ENCODE measurements at places on chromosomes 5 and 9.

GRCh38 chr5:33855396-33855795 lies 36.4 kb downstream of the ADAMTS12 start:
- DNase-seq: no peak

DNA sequence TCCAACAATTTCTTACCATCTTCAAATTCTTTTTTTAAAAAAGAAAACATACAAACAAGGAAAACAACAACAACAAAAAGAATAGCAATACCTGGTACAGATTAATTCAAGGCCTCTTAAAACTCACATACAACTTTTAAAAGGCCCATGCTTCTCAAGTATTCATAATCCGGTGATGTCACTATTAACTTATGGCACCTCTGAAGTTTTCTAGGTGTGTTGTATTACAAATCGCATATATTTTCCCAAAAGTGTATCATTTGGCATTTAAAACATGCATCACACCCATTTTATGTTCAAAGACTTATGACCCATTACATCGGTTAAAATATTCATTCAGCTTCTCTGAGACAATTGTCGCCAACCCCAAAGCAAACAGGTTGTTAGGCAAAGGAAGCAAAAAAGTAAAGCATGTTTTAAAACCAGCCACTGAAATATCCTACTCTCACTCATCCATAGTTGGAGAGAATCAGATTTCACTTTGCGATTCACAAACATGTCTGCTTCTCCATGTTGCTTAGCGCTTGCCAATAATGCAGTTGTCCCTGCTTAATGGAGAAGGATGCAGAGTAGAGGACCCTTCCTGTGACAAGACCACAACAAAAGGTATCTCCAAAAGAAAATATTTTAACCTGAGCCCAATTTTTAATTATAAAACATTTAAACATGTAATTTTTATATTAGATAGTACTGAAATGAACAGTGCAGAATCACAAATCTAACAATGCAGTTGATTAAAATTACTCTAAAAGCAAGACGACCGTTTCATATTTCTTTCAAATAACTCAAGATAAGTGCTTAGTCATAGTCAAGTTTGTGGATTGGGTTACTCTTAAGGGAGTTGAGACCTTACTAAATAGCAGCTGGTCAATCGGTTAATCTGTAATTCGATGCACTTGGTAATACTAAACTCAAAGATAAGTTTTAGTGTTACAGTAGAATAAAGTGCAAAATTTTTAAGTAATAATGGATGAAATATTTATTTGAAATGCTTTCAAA lies 1.6 kb downstream of the SKP1 start:
- no peak for DNase-seq

DNA sequence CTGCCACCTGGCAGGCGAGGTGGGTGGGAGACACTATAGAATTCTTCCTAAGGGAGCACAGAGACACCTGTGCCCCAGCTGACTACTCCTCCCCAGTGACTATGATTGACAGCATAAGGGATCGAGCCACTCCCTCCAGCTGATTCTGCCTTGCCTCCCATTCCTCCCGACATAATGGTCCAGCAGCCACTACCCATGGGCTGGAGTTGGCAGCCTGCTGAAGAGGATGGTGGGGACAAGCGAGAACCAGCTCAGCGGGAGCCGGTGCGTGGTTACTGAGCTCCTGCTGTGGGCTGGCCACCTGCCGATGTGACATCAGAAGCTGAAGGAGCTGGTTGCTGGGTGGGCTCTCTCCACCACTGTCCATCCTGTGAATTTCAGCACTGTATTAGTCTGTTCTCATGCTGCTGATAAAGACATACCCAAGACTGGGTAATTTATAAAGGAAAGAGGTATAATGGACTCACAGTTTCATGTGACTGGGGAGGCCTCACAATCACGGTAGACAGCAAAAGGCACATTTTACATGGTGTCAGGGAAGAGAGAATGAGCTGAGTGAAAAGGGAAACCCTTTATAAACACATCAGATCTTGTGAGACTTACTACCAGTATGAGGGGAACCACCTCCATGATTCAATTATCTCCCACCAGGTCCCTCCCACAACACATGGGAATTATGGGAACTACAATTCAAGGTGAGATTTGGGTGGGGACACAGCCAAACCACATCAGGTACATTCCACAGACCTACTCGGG lies 12.1 kb upstream of the NCS1 start:
- DNase-seq: no peak

GRCh38 chr9:134778841-134779411 lies 101.7 kb upstream of the FCN2 start:
- DNase-seq: no peak

GRCh38 chr5:178376921-178377582 lies 144.4 kb upstream of the PHYKPL start:
- DNase-seq: no peak

DNA sequence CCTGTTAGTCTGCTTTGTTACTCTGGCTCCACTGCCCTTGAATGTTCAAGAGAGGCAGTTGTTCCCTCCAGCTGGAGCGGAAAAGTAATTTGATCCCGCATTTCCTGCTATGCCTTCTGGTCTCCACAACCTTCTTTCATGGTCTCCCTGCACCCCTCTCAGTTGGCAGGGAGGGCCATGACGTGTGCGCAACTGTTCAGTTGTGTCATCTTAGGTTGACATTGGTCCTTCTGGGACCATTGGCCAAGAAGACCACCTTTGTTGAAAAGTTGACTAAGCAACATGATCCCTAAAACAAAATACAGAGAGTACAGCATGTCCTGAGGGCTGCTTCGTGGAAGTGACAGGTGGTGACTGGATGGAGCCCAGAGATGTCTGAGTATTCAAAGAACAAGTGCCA lies 192.5 kb upstream of the TUT7 start:
- DNase-seq: no peak

GRCh38 chr5:156942064-156942463 lies 21.0 kb downstream of the TIMD4 start:
- DNase-seq: no peak

DNA sequence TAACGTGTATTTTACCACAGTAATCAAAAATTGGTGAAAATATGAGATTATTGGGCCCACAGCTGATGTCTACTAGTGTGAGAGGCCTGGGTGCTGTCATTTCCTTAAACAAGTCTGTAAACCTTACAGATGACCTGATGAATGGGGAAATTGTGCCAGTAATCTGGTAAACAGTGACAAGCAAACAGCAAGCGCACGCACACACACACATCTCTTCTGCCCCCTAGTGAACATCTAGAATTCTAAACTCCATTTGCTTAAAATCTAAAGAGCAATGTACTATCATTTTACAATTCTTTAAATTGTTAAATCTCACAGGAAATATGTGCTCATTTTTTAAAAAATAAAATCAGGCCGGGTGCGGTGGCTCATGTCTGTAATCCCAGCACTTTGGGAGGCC lies 7.5 kb upstream of the RAPGEF1 start:
- DNase-seq: no peak

- DNase-seq: no peak
Measured at GRCh38 chr5:6840136-6840793, 127.0 kb downstream of the TENT4A start.

DNA sequence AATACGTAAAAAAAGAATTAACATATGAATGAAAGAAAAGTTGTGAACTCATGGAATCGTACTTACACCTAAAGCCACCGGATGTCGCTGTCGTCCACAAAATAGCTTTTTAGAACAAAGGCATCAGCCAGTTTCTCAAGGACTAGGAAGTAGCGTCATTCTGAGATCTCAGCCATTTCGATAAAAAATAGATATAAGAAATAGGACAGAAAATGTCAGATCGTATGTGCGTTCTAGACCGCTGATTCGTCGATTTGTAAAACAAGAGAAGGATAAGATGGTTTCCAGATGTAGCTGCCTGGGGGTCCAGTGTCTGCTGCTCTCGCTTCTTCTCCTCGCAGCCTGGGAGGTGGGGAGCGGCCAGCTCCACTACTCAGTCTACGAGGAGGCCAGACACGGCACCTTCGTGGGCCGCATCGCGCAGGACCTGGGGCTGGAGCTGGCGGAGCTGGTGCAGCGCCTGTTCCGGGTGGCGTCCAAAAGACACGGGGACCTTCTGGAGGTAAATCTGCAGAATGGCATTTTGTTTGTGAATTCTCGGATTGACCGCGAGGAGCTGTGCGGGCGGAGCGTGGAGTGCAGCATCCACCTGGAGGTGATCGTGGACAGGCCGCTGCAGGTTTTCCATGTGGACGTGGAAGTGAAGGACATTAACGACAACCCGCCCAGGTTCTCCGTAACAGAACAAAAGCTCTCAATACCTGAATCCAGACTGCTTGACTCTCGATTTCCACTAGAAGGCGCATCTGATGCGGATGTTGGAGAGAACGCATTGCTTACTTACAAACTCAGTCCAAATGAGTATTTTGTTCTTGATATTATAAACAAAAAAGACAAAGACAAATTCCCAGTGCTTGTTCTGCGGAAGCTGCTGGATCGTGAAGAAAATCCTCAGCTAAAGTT lies at the start of gene PCDHA10:
Gene PCDHA10, plus strand, starts transcription at position 126 of the 903 bp plus-strand sequence. Its CDS starts 152 bp downstream, at position 278.
- DNase-seq: no peak

DNA sequence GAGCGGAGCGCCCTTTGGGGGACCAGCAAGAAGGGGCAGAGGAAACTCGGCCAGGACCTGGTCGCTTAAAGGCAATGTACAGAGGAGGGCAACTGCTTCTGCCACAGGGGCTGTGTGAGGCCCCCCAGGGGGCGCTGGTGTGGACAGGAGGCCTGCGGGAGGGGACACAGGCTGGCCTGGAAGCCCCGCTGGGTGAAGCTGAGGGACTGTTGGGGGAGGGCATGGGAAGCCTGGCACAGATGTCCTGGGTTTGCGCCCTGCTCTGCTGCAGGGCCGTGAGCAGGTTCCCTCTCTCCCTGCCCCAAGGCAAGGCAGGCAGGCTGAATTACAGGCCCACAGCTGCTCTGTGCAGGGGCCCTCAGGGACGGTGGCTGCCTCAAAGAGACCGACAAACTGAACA lies 5.4 kb downstream of the MED22 start:
- DNase-seq: no peak

DNA sequence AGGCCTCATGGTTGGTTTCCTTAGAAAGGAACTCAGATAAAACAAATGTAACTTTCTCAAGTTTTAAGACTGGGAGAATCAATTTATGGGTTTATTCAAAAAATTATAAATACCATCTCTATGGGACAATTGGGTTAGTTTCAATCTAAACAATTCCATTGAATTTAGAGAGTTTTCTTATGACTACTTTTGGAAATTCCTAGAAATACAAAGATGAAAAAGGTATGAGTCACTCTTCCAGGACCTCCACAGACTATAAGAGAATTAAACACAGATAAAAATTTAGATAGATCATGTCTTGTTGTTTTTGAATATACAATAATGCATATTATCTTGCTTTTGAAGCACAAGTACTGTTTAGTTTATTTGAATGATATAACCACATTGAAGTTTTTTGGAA lies 188.7 kb downstream of the CHSY3 start:
- no peak for DNase-seq

- no peak for DNase-seq
Measured at GRCh38 chr5:127506616-127507015, 10.8 kb upstream of the PRRC1 start.

GRCh38 chr5:159163027-159163700 lies 46.2 kb downstream of the RNF145 start:
- DNase-seq: no peak

DNA sequence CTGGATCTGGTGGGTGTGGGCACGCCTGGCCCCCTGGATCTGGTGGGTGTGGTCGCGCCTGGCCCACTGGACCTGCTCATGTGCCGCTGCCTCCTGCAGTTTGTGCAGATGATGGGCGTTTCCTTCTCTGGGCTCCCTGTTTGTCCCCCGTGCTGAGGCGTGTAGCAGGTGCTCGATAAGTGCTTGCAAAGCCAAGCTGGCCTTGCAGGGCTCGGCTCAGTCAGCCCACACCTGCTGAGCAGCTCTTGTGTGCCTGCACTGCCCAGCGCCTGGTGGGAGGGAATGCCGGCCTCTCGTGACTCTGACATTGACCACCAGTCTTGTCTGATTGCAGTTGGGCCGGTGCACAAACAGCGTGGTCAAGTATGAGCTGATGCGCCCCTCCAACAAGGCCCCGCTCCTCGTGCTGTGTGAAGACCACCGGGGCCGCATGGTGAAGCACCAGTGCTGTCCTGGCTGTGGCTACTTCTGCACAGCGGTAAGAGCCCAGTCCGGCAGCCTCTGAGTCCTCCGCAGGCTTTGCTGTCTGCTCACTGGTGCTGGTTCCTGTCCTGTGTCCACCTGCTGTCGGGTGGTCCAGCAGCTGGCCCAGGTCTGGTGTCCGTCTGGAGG lies 102.7 kb upstream of the CACNA1B start:
- DNase-seq: no peak

DNA sequence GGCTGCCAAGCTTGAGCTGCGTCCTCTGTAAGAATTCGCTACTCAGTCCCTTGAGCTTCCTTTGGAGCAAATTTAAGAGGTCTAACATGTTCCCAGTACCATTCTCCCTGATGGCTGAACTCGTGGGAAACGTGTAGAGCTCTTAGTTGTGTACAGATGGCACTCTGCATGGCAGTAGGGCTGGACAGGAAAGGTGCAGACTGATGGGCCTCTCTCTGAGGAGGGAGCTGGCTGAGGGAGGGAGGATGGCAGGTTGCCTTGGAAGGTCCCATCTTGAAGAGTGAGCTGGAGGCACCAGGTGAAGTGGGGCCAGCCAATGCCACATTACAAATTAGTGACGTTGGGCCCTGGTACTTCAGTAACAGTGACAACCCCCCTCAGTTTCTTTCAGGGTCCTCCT lies 495.3 kb downstream of the CCDC171 start:
- no peak for DNase-seq

DNA sequence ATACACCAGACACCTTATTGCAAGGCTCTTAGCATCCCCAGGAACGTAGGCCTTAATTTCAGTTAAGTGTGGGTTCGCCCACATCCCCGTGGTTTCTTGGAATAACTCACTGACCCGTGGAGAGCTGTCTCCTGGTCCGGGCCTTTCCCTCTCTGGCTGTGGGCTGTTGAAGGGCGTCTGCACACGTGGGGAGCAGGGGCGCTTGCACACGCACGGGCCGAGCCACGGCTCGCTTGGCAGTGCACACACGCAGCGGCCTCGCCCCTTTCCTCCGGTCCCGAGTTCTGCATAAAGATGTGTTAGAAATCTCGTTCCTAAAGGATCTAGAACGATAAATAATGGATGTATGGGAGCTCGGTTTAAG lies 141.9 kb downstream of the PBX3 start:
- no peak for DNase-seq

DNA sequence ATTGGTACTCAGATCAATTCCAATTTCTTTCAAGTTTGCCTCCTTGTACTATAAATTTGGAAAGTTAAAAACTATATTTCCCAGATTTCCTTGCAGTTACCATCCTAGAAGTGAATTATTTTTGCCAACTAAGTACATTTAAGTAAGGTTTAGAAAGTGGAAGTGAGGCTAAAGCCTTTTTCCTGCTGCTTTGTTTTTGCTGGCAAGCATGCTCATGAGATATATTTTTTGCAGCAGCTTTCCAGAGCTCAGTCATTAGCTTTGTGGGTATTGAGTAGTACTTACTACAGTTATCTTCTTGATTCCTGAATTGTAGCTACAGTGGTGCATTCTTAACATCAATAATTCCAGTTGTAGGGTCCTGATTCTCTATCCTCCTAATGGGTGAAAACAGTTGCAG lies 3.5 kb upstream of the BTF3 start:
- DNase-seq: no peak

- DNase-seq: no peak
Measured at GRCh38 chr5:78076351-78076750, 218.1 kb downstream of the AP3B1 start.

GRCh38 chr9:112061152-112061740 lies 113.9 kb downstream of the SUSD1 start:
- DNase-seq: no peak

GRCh38 chr9:84141741-84142370 lies 161.3 kb downstream of the RMI1 start:
- DNase-seq: no peak

GRCh38 chr9:85178474-85178873 lies 508.9 kb downstream of the NTRK2 start:
- DNase-seq: no peak

GRCh38 chr5:148827723-148828122 lies 1.3 kb downstream of the ADRB2 start:
- DNase-seq: no peak
